ENCODE measurements at places on chromosomes 4 and X.

- DNase-seq = no peak
Observed at GRCh38 chrX:72273718-72274117, 3.3 kb downstream of the RPS4X start.

- DNase-seq = no peak
Observed at GRCh38 chr4:102869569-102870197, 891 bp downstream of the CISD2 start.

- no peak for DNase-seq
Observed at GRCh38 chr4:140115140-140115539, 38.8 kb downstream of the MAML3 start.

GRCh38 chr4:66340286-66340893, 670.1 kb upstream of the EPHA5 start:
- no peak for DNase-seq

GRCh38 chrX:17120816-17121215, 174.4 kb downstream of the REPS2 start:
- DNase-seq = no peak

DNA sequence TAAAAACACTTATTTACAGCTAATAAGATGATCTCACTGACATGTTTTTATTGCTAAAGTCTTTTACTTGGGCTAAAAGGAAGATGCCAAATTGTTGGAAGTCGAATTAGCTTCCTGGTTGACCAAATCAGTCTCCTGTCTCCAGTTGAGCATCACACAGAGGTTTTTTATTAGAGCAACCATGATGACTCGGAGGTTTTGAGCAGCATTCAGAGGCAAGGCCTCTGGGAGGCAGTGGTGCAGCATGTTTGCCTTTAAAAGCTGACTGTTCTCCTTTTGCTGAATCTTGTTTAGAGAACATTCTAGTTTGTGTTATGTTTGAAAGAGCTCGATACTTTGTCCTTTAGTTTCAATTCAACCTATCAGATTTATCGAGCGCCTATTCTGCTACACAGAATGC, 2.1 kb downstream of the UCHL1 start:
- DNase-seq = no peak

- DNase-seq = no peak
Observed at GRCh38 chr4:145097331-145097820, 620 bp downstream of the ANAPC10 start.

- DNase-seq = no peak
Observed at GRCh38 chrX:55029291-55029690, 1.5 kb downstream of the ALAS2 start.

DNA sequence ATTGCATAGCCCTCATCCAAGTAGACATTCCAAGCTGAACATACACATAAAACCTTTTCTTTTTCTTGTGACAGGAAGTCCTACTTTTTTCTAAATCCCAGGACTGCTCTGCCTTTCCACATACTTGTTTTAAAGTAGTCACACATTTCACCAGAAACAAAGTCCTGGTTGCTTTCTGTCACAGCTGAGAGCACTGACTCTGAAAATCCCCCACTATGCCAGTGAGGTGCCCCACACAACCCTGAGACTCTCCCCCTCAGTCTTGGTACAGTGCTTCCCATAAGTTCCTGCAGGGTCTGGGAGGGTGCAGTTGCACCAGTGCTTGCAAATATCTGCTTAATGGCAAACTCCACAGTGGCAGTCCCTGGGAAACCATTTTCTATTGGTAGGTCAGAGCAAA, 84.2 kb downstream of the DCHS2 start:
- DNase-seq = no peak

GRCh38 chr4:80340036-80340435, 4.5 kb downstream of the CFAP299 start:
- DNase-seq = no peak

GRCh38 chrX:35826503-35826902, 28.4 kb downstream of the MAGEB16 start:
- DNase-seq = no peak

- DNase-seq = no peak
Observed at GRCh38 chrX:10519278-10519677, 101.1 kb downstream of the MID1 start.

- DNase-seq = no peak
Observed at GRCh38 chrX:44143061-44143602, 169.9 kb upstream of the NDP start.

- DNase-seq = no peak
Observed at GRCh38 chr4:154720618-154721267, 23.1 kb upstream of the LRAT start.

DNA sequence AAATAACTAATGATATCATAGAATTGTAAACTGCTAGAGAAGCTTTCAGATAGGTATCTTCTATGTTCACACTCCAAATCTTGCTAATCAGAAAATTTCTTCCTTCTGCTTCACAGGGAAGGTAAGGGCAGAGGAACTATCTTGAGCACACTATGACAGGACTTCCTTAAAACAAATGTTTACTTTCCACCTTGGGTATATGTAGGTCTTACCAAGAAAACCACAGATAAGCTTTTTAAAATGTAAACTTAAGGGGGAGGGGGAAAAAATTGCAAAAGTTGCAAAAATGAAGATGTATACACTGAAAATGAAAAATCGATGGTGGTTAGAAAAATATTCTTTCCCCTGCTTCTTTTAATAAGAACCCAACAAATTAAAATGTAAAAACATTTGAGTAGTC, 30.9 kb downstream of the YTHDC1 start:
- no peak for DNase-seq

GRCh38 chr4:141705747-141706377, 69.5 kb downstream of the IL15 start:
- DNase-seq = no peak

GRCh38 chr4:25088093-25088952, 57.6 kb upstream of the LGI2 start:
- no peak for DNase-seq

- no peak for DNase-seq
Observed at GRCh38 chr4:133483600-133484246, 334.6 kb downstream of the PCDH10 start.

- DNase-seq = no peak
Observed at GRCh38 chrX:129959493-129959832, 23.0 kb upstream of the BCORL1 start.

GRCh38 chr4:83837614-83838308, 301.9 kb downstream of the GPAT3 start:
- no peak for DNase-seq
